Upper lobe of right lung (tissue), 1 donor: ENCODE measurements at places on chromosomes 3 and 15. TPM values are rescaled to one million over a fixed set of nuclear protein-coding genes. Genes with fewer than 3 reads are reported as not detected.

DNA sequence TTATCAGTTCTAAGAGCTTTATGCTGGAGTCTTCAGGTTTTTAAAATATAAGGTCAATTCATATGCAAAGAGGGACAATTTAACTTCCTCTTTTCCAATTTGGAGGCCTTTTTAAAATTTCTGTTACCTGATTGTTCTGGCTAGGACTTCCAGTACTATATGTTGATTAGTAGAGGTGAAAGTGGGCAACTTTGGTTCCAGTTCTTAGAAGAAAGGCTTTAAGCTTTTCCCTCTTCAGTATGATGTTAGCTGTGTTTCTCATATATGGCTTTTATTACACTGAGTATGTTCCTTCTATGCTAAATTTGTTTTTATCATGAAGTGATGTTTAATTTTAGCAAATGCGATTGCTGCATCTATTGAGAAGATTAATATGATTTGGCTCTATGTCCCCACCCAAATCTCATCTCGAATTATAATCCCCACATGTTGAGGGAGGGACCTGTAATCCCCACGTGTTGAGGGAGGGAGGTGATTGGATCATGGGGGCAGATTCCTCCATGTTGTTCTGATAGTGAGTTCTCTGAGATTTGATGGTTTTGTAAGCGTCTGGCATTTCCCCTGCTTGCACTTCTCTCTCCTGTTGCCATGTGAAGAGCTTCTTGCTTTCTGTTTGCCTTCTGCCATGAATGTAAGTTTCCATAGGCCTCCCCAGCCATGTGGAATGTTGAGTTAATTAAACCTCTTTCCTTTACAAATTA is 33.8 kb downstream of the FAIM start:
- DNase-seq = no peak

DNA sequence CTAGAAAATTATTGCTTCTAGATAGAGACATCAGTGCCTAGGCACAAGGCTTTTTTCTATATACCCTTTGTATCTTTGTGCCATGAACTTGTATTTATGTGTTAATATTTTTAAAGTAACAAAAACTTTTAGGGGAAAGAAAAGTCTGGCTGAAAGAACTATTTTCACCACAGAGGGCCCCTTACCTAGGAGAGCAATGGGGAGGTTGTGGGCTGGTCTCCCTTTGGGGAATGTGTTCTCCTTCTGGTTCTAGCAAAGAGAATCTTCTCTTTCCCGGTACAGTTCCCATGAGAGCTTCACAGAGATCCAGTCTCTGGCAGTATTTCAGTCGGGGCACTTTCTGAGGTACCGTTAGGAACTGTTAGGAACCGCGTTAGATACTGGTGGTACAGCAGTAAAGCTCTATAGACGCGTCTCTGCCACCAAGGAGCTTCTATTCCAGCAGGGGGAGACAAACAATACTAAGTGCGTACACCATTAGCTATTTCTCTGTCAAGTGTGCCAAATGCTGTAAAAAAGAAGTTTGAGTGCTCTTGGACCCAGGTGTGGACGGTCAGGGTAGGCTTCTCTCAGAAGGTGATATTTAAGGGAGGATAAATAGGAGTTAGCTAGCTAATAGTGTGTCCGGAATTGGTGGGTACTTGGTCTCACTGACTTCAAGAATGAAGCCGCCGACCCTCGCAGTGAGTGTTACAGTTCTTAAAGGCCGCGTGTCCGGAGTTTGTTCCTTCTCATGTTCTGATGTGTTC is 4.6 kb upstream of the EPB42 start:
- no peak for DNase-seq

DNA sequence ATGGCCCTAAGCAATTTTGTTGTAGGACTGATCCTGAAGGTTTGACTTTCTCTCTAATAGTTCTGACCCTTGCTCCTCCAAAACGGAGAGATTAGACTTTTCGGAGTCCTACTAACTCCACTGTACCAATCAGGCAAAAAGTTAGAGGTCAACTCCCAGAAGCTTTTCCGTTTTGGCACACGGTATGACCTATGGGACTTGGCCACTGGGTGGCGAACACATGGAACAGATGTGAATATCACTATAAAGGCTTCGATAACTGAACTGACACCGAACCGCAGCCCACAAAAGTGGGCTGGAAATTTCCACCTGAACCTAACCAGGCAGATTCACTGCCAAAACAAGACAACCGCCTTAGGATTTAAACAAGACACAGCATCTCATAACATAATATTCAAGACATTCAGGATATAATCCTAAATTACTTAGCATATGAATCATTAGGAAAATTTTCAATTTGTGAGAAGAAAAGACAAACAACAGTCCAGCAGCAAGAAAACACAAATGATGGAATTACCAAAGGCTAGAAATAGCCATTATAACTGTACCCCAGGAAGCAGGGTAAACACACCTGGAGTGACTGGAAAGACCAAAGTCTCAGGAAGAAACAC is 12.2 kb upstream of the TM2D3 start:
- no peak for DNase-seq

DNA sequence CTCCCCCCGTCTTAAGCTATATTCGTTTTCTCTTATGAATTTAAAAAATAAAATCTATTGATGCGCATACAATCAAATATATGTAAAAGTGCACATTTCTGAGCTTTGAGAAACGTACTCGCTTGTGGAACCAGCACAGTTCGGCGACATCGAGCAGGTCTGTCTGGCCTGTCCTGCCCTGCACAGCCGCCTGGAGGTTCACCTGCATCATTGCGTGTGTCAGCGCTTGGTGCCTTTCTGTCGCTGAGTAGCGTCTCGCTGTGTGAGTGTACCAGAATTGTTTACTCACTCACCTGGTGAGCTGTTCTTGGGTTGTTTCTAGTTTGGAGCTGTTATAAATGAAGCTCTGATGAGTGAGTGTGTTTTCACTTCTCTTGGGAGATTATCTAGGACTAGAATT is 104.0 kb downstream of the VGLL4 start:
- DNase-seq = peak; percentile 57

GRCh38 chr15:51585986-51586385 is 36.6 kb downstream of the DMXL2 start:
- DNase-seq = no peak

The SAMD7 gene
- total RNA-seq = not detected

The SIDT1 gene
- 3.5 TPM for total RNA-seq

The FBLN2 gene
- 32.9 TPM for total RNA-seq

DNA sequence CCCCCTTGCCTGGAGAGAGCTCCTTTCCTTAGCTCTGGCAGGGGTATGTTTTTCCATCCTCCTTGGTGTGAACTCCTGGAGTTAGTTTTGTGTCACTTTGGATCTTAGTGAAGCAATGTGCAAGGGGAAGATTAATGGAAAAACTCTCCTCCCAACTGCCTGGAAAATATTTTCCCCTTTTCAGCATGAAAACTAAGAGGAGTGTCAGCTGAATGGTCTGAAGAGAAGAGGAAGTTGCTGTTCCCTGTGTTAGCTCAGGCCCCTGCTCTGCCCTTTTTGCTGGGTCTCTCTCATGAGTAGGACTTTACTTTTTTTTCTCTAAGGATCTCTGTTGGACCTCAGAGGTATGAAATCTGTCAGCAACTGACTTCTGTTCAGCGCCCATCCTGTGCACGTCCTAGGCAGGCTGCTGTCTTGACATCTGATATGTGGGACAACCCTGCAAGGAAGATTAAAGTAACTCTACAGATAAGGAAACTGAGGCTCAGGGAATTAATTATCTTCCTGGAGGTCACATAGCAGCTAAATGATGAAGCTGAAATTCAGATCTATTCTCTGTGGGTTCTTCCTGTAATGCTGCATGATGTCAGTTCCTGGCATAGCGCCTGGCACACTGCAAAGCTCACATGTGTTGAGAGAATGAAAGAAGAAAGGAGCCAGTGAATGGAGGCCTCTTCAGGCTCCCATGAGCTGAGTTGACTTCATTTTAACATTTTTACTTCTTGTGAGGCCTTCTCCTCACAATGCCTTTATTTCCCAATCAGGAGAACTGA is 109.7 kb upstream of the GALNT15 start:
- no peak for DNase-seq

DNA sequence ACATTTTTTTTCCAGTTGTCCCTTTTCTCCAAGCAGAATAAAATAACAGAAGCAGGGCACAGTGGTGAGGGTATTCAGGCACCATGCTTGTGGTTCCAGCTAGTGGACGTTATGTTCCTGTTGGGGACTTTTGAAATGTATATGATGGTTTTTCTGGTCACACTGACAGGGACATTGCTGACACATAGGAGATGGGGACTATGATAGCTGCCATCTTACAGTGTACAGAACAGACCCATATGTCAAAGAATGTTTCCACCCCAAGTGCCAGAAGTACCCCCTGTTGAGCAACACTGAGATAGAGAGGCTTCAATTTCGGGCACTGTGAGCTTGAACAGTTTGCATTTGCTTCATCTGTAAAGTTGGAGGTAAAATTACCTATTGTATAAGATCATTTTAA is 38.6 kb downstream of the MCTP2 start:
- no peak for DNase-seq

The SAMMSON gene
- total RNA-seq = not detected

GRCh38 chr3:81013360-81013759 is 748.1 kb downstream of the GBE1 start:
- DNase-seq = no peak

The CFAP20DC gene
- not detected for total RNA-seq

The PLAAT1 gene
- 0.96 TPM for total RNA-seq

The CPN2 gene
- not detected for total RNA-seq

GRCh38 chr3:177231242-177231641 is 34.0 kb upstream of the TBL1XR1 start:
- DNase-seq = no peak

DNA sequence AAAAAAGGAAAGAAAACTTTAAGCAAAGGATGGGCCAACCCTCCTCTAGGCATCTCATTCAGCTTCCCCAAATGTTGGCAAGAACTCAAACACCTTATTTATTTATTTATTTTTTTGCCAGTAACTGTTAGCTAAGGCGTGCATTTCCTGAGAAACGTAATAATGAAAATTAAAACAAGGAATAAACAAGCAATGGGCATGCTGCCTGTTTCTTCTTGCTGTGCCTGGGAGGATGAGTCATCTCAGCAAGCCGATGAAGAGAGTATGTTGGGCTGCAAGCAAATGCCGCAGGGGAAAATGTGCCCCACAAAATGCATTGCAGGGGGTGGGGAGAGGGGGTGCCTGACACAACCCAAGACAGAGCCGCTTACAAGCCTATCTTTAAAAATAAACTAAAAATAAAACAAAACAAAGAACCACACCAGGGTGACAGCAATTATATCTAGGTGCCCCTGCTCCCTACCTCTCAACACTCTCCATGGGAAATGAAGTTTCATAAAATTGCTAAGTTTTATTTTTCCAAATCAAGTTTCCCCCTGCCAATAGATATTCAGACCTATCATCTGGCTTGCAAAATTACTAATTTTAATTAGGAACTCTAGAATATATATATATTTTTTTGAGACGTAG is 40.3 kb downstream of the EIF4E3 start:
- no peak for DNase-seq

- no peak for DNase-seq
Observed at GRCh38 chr3:161559177-161559998, 62.8 kb downstream of the OTOL1 start.

DNA sequence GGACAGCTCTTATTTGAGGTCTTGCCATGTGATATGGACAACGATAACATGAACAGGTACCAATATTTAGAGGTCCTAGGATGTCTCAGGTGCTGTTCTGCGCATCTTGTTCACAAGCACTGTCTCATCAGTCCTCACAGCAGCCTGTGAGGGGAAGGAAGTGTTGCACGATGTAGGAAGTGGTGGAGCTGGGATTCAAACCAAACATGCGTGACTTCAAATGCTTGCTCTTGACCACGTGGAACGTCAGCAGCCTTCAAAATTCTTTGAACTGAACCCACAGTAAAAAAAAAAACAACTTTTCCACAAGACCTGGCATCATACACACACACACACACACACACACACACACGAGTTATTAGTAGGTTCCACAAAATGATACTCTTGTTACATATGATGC is 153.4 kb upstream of the SMAD3 start:
- DNase-seq = no peak

DNA sequence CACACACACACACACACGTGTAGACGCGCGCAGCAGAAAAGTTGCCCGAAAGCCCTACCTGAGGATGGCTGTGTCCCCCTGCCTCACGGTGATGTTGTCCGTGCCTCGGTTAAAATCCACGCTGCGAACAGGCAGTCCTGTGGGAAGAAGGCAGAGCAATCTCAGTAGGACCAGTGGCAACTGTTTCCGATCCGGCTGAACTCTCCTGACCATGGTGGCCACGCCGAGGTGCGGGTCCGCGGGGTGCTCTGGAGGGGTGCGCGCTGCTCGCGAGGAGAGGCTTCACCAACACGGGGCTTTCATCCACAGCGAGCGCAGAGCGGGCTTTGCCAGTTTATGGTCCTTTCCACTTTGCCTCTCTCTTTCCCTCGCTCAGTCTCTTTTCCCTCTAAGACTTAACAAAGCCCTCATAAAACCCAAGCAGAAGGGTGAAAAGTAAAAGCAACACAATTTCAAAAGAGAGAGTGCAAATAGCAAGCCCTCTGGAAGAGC is 422 bp downstream of the LSAMP start:
- DNase-seq = no peak

DNA sequence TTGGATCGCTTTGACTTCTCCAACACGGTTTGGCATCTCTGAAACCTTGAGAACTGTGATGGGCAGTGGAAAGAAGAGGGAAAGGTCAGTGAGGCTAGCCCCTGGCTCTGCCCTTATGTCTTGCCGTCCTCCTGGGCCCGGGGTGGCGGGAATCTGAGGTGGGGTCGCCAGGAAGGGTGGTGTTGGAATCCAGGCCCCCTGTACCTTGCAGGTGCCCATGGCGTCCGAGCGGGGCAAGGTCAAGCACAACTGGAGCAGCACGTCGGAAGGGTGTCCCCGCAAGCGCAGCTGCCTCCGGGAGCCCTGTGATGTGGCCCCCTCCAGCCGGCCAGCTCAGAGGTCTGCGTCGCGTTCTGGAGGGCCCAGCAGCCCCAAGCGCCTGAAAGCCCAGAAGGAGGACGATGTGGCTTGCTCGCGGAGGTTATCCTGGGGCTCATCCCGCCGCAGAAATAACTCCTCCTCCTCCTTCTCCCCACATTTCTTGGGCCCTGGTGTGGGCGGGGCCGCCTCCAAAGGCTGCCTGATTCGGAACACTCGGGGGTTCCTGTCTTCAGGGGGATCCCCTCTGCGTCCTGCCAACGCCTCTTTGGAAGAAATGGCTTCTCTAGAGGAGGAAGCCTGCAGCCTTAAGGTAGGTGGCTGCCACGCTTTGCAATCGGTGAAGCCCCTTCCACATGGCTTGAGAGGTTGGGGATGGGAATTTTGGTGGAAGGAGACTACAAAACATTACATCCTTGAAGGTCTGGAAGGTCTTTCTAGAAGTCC is 907 bp downstream of the TATDN2 start:
- DNase-seq = peak; percentile 70
